RCC 7860 (cell line): ENCODE measurements at places on chromosomes 7 and 10.
A peak's percentile ranks its signal among the peaks of the same experiment; 100 is the strongest.

DNA sequence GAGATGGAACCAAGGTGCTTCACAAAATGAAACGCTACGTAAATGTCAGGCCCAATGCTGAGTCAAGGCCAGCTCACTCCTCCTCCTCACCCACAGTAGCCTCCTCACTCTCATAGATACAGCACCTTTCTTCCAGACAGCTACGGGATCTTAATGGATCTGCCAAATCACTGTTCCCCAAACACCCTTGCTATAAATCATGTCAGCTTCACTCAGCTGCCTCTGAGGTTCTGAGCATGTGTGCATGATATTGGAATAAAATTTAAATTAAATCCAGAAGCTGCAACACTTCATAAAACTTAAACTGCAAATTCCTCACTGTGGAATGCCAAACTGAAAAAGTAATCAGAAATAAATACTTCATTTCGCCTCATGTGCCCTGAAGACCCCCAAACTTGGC is 14.7 kb upstream of the CPXM2 start:
- no peak for DNase-seq

DNA sequence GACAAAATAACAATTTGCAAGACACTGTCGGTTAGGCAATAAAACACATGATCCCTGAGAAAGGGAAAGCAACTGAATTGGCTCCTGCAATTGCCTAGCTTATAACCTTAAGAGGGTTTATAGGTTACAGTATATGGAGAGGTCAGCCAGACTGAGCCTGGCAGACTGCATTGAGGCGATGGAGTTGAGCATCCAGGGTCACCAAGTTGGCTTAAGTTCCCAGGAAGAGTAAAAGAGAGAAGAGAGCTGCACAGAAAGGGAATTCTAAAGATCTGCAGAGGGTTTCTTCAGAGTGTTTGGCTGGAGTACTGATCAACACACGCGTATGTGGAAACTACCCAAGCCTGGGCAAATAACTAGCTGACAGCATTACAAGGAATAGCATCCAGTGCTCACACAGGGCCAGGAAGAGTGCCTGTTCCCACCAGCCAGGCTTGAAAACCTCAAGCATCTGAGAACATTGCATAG is 11.2 kb downstream of the ANKMY2 start:
- no peak for DNase-seq

DNA sequence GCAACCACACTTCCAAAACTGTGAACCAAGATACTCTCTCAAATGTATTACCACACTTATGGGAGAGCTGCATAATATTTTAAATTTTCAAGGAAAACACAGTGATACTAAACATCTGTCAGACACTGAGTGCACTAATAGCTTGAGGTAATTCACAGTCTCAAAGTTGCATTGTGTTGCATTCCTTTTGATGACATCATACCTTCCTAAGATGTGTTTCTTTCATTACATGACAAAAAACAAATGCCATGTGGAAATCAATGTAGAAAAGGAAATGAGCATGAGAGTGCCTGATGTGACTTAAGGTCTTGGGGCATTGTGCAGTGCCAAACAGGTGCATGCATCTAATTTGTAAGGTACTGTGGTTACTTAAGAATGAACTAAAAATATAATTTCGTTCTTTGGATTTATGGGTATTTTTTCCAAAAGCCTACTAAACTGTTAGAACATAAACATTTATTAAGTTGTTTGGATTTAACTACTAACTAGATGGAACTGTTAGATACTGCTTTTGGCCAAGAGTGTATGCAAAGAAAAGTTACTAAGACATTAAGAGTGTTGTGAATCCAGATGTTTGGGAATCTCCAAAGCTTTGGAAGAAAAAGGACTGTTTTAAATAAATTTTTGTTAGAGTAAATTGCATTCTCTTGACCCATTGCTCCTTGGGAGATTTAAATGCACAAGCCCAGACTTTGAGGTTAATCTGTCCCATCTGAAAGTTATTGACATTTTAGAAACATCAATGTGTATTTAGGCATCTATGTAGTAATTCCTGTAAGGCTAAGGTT is 496.2 kb upstream of the SEMA3D start:
- DNase-seq: no peak

- peak; percentile 81 for DNase-seq
Measured at GRCh38 chr10:99730026-99730425, 1.9 kb downstream of the COX15 start.

- peak; percentile 70 for DNase-seq
Measured at GRCh38 chr7:129986600-129986999, 33.8 kb upstream of the UBE2H start.

- no peak for DNase-seq
Measured at GRCh38 chr10:119153661-119154060, 11.9 kb downstream of the SFXN4 start.

- no peak for DNase-seq
Measured at GRCh38 chr7:115491744-115492380, 538.7 kb downstream of the TFEC start.

GRCh38 chr10:113078282-113078907 is 128.3 kb downstream of the TCF7L2 start:
- DNase-seq: no peak

- peak; percentile 21 for DNase-seq
Measured at GRCh38 chr10:114821915-114822443, 399 bp downstream of the FHIP2A start.

DNA sequence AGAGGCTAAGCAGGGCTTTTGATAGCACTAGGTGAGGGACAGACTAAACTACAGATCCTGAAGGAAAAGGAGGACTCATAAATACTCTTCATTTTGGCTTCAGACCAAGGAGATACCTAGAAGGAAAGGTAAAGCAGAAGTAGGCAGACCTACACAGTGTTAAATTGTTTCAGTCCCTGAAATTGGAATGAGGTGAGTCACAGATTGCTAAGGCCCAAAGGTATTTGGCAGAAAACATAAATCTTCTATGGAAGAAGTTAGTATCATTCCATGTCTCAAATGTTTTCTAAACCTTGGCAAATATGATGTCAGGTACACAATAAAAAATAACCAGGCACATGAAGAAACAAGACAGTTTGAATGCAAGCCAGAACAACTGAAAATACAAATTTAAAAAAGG is 30.0 kb downstream of the MTERF1 start:
- DNase-seq: peak; percentile 61

DNA sequence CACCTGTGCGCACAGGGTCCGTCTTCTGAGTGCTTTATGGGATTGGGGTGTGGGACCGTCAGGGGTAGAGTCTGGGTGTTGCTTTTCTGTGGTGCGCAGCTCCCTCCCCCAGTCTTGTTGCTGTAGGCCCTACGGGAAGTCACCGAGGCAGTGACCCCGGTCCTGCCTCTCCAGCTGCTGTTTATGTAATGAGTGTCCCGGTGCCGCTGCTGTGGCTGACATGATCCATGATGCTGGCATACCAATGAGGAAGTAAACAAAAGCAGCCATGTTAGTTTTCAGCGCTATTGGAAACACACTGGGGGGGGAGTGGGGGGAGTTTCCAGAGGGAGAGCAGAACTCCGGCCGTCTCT is 1.1 kb downstream of the TRIM8 start:
- DNase-seq: peak; percentile 64

GRCh38 chr7:84651876-84652275 is 457.3 kb upstream of the SEMA3A start:
- no peak for DNase-seq

DNA sequence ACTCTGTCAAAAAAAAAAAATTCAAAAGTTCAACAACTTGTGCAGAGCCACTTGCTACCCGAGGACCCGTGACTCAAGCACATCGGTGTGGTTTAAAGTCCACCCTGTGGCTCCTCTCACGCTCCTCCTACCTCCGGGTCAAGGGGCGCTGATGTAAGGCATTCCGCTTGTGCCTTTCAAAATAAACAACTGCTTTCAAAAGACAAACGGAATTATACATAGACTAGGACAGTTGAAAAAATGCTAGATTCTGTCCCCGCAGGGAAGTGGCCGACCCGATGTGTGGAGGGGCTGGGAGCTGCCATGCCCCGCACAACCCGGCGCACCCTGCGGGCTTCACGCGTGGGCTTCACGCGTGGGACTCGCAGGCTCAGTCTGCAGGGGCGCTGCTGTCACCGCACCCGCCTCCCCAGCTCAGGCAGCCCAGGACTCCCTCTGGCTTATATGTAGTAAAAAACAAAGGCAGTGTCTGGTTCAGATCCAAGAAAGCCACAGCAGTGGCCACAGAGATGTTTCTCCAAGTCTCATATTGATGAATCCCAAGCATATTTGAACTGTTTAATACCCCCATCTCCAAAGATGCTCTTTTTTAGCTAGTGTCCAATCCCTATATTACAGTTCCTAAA is 239.7 kb upstream of the INHBA start:
- DNase-seq: peak; percentile 18

GRCh38 chr7:110857106-110857505 is 233.8 kb upstream of the LRRN3 start:
- DNase-seq: no peak

- DNase-seq: no peak
Measured at GRCh38 chr7:41298409-41298808, 404.5 kb downstream of the INHBA start.

- no peak for DNase-seq
Measured at GRCh38 chr7:144866189-144866588, 30.3 kb upstream of the TPK1 start.

DNA sequence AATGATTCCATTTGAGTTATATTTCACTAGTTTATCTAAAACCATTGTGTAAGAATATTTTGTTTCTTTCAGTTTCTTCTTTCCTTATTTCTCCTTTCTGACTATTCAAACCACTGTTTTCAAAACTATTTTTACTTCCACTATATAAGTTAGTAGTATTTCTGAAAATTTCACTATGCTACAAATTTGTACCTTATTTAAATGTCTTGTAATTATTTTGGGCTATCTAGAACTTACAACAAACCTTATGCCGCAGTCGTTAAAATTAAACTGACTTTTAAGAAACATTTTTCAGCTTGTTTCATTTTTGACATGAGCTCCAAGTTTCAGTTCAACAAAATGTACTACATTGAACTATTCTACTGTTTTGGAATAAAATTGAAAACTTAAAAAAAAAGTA is 1.8 kb downstream of the TFEC start:
- DNase-seq: no peak

DNA sequence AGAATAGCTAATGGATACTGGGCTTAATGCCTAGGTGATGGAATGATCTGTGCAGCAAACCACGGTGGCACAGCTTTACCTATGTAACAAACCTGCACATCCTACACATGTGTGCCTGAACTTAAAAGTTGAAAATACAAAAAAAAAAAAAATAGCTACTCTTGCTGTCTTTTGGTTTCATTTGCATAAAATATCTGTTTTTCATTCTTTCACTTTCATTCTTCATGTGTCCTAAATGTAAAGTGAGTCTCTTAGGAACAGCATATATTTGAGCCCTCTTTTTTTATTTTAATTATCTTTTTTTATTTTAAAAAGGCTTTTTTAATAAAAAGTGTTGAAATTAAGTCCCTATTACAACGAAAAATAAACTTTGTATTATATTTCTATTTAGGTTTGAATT is 836.1 kb upstream of the KCND2 start:
- no peak for DNase-seq

- DNase-seq: no peak
Measured at GRCh38 chr7:22051886-22052673, 106.4 kb upstream of the CDCA7L start.

GRCh38 chr7:28533267-28533666 is 120.9 kb downstream of the CREB5 start:
- DNase-seq: no peak

DNA sequence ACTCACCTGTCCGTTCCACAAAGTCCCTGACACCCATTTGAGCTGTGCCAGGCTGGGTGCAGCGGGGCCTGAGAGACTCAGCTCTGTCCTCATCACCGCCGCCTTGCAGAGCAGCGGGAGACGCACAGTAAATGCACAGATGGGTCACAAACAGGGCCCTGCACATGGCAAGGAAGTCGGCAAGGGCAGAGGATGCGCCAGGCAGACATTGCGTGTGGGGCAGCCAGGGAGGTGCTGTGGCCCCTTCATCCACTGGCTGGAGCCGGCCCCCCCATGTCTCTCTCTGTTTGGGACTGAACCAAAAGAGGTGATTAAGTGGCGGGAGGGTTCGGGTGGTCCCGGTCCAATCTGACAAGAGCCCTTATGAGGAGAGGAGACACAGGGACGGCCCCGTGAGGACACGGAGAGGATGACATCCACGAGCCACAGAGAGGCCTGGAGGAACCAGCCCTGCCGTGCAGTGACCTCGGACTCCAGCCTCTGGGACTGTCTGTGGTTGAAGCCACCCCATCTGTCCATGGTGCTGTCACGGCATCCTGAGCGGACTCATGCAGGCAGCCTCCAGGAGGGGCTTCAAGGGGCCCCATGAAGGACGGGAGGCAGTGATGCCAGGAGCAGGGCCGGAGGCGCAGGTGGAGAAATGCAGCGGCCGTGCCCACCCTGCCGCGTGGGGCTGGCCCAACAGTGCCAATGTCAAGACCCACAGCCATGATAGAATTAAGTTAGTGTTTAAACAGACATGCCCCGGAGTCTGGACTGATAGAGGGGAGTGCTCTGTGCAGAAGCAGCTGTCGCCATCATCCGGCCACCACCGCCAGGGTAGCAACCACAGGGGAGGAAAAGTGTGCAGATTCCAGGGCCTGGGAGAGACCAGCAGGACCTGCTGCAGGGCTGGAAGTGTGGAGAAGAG is 28.4 kb upstream of the FOXL3 start:
- no peak for DNase-seq

DNA sequence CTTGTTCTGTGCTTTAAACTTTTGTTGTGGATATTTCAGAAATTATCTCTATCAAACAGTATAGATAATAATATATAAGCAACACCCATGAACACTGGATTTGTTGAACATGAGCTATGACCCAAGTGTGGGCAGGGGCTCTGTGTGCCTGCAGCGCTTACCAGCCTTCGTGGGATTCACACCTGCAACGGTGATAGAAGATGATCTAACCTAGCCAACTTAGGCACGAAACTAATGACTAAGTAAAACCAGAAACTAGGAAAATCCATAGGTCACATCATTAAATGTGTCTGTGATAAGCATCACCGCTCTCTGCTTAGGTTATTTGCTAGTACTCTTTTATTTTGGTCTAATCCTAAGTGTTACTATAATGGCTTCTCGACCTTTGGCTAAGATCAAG is 18.0 kb downstream of the SPAG6 start:
- no peak for DNase-seq

GRCh38 chr10:130808686-130809085 is 502.8 kb downstream of the TCERG1L start:
- no peak for DNase-seq

DNA sequence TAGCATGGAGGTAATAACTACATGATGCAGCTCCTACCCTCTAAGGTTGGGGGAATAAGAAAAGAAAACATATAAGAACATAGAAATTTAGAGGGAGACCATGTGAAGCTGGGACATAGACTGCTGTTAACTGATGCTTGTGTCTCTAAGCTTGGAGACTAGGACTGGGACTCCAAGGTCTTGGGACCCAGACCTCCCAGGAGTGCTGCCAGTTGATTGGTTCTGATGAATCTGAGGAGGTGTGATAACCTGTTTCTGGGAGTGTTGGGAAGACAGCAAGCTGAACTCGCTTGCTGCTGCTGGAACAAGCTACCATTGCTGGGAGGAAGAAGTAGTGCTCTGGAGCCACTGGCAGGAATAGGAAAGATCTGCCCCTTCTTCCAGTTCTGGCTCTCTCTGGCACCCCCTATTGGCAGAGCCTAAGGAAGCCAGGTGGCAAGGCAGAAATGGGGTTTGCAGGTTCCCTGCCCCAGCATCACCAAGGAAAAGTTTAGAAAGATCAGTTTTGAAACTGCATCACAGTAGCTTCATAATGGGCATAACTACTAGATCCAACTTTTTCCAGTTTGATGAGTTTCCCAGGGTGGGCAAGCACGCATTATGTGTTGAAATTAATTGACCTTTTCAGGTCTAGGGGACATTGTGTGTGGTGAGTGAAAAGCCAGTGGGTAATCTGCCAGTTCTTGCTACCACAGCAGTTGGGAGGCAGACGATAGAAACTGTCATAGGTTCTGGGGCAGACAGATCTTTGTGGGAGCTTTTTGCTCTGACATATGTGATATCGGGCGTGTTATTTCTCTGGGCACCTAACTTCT is 140.7 kb downstream of the SND1 start:
- no peak for DNase-seq
